ENCODE measurements at places on chromosomes 4 and X. TPM values are rescaled to one million over a fixed set of nuclear protein-coding genes. Genes with fewer than 3 reads are reported as not detected.

Gene TMEM35A
- 7.9 TPM for polyA plus RNA-seq

Gene TLR7
- 0.76 TPM for polyA plus RNA-seq

Gene GRID2
- 4.9 TPM for polyA plus RNA-seq

Gene SOWAHD
- 0.44 TPM for polyA plus RNA-seq

Gene NXF2
- 0.62 TPM for polyA plus RNA-seq

Gene PASD1
- not detected for polyA plus RNA-seq

Gene HTR2C
- polyA plus RNA-seq = 0.95 TPM

Gene DMP1
- not detected for polyA plus RNA-seq

Gene STPG2
- polyA plus RNA-seq = 0.68 TPM

Gene POU4F2
- not detected for polyA plus RNA-seq

Gene JCHAIN
- 1.1 TPM for polyA plus RNA-seq

Gene FBXL5
- 140 TPM for polyA plus RNA-seq

Gene KCNIP4
- polyA plus RNA-seq = 15.3 TPM

Gene AR
- 3.5 TPM for polyA plus RNA-seq

Gene GC
- polyA plus RNA-seq = 0.62 TPM

Gene NAP1L5
- polyA plus RNA-seq = 13.8 TPM

Gene TRIM75
- polyA plus RNA-seq = not detected

Gene SLC10A4
- polyA plus RNA-seq = 0.18 TPM

Gene DUX4
- not detected for polyA plus RNA-seq

Gene PRRG3
- 6.6 TPM for polyA plus RNA-seq

Gene SLC4A4
- 77.2 TPM for polyA plus RNA-seq

Gene TGIF2LX
- not detected for polyA plus RNA-seq

Gene CASP3
- polyA plus RNA-seq = 36.1 TPM

Gene ADAM29
- not detected for polyA plus RNA-seq

Gene BBS12
- 16.2 TPM for polyA plus RNA-seq

Gene SPARCL1
- 25.5 TPM for polyA plus RNA-seq

Gene C1QTNF7
- 28.1 TPM for polyA plus RNA-seq

Gene ADGRG4
- polyA plus RNA-seq = not detected

Gene RS1
- not detected for polyA plus RNA-seq

Gene RASL11B
- polyA plus RNA-seq = 47.6 TPM

Gene SOX3
- not detected for polyA plus RNA-seq

Gene UPF3B
- 37.9 TPM for polyA plus RNA-seq

Gene VGLL1
- polyA plus RNA-seq = 10.3 TPM

Gene TMEM164
- polyA plus RNA-seq = 42.5 TPM

Gene BEND2
- 0.11 TPM for polyA plus RNA-seq

Gene REPS2
- 20.1 TPM for polyA plus RNA-seq

Gene SLC38A5
- 6.0 TPM for polyA plus RNA-seq

Gene GAGE12E
- not detected for polyA plus RNA-seq

Gene RBMXL3
- polyA plus RNA-seq = not detected

Gene SPANXA2
- polyA plus RNA-seq = not detected

Gene STATH
- 0.36 TPM for polyA plus RNA-seq

Gene DUSP21
- not detected for polyA plus RNA-seq

Gene NEUROG2
- not detected for polyA plus RNA-seq

Gene IL1RAPL1
- 3.6 TPM for polyA plus RNA-seq

Gene FSTL5
- 2.7 TPM for polyA plus RNA-seq

Gene SPCS3
- 90.1 TPM for polyA plus RNA-seq

Gene NUDT10
- polyA plus RNA-seq = 12.4 TPM

Gene RTL9
- 0.18 TPM for polyA plus RNA-seq

Gene NEXMIF
- polyA plus RNA-seq = 2.8 TPM

Gene MAGEE2
- polyA plus RNA-seq = 0.69 TPM

Gene CD99L2
- 42.6 TPM for polyA plus RNA-seq

Gene CBR4
- 41.0 TPM for polyA plus RNA-seq

Gene GLRA3
- not detected for polyA plus RNA-seq

All from right renal cortex interstitium (tissue), 3 donors.